A549 treated with Hydrocortisone at 1 μM for 4 hours (cell line): ENCODE measurements at places on chromosomes 5 and 9. TPM values are rescaled to one million over a fixed set of nuclear protein-coding genes. Genes with fewer than 3 reads are reported as not detected.

Gene SH3TC2
- total RNA-seq = 0.60 to 0.99 TPM (median 0.69 TPM) in 5 replicates

Gene CSF1R
- total RNA-seq = 0.10 to 0.23 TPM (median 0.20 TPM) in 5 replicates

Gene DCAF12
- 35.3 to 47.1 TPM (median 40.1 TPM) in 5 replicates for total RNA-seq

Gene ABO
- total RNA-seq = not detected in 5 replicates

Gene TMEM203
- 35.3 to 45.9 TPM (median 45.0 TPM) in 5 replicates for total RNA-seq

Gene PLAC8L1
- total RNA-seq = 0.20 to 0.40 TPM (median 0.22 TPM) in 5 replicates

Gene CCNI2
- total RNA-seq = 0.07 to 0.22 TPM (median 0.07 TPM) in 5 replicates

Gene TMEM232
- 0.20 TPM in 2 of 5 replicates, not detected in the others for total RNA-seq

Gene GAPT
- total RNA-seq = not detected in 5 replicates

Gene PFN3
- total RNA-seq = not detected in 5 replicates

Gene OR1Q1
- not detected in 5 replicates for total RNA-seq

Gene PROB1
- total RNA-seq = 0.18 to 0.25 TPM (median 0.20 TPM) in 5 replicates

Gene FOXI1
- not detected in 5 replicates for total RNA-seq

Gene SPINK13
- total RNA-seq = 0.18 to 0.30 TPM in 2 of 5 replicates, not detected in the others

Gene SLC34A3
- total RNA-seq = 0.05 to 0.16 TPM (median 0.07 TPM) in 4 of 5 replicates, not detected in the other

Gene ARID3C
- 0.21 to 0.25 TPM (median 0.22 TPM) in 5 replicates for total RNA-seq

Gene IFNA21
- total RNA-seq = not detected in 5 replicates

Gene ASPN
- total RNA-seq = not detected in 5 replicates

Gene CCDC192
- not detected in 5 replicates for total RNA-seq

Gene NFIL3
- 8.8 to 11.0 TPM (median 9.5 TPM) in 5 replicates for total RNA-seq
